ENCODE measurements at places on chromosomes 16 and 17.
A peak's percentile ranks its signal among the peaks of the same experiment; 100 is the strongest.

DNA sequence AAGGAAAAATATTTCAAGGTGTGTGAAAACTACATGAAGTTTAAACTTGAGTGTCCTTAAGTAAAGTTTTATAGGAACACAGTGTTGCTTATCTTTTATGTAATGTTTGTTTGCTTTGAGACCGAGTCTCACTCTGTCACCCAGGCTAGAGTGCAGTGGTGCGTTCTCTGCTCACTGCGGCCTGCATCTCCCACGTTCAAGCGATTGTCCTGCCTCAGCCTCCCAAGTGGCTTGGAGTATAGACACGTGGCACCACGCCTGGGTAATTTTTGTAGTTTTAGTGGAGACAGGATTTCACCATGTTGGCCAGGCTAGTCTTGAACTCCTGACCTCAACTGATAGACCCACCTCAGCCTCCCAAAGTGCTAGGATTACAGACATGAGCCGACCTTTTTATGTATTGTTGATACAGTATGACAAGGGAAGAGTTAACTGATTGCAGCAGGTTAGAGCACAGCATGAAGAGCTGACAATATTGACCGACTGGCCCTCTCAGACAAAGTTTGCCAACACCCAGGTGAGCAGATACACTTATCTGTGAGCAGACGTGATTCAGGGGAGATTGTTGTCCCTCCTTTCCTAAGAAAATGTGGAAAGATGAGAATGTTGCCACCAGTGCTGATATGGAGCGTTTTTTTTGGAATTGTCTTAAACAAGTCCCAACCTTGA, 373.7 kb downstream of the WWOX start:
- no peak for DNase-seq

- DNase-seq = no peak
Observed at GRCh38 chr17:74145756-74146155, 57.7 kb upstream of the RPL38 start.

GRCh38 chr16:22214889-22215288, 8.8 kb downstream of the EEF2K start:
- no peak for DNase-seq

DNA sequence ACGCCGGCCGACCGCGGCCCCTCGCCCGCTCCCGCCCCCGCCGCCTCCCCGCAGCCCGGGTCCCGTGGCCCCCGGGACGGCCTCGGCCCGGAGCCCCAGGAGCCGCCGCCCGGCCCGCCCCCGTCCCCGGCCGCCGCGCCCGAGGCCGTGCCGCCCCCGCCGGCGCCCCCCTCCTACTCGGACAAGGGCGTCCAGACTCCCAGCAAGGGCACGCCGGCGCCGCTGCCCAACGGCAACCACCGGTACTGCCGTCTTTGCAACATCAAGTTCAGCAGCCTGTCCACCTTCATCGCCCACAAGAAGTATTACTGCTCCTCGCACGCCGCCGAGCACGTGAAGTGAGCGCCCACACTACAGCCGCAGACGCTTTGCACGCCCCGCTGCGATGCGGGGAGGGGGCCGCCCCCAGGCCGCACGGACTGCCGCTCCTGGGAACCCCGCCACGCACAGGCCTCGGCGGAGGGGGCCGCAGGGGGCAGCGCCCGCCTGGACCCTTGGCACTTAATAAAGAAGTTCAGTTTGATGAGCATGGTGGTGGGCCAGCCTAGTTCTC, 35.5 kb upstream of the ZC3H18 start:
- peak; percentile 24 for DNase-seq

DNA sequence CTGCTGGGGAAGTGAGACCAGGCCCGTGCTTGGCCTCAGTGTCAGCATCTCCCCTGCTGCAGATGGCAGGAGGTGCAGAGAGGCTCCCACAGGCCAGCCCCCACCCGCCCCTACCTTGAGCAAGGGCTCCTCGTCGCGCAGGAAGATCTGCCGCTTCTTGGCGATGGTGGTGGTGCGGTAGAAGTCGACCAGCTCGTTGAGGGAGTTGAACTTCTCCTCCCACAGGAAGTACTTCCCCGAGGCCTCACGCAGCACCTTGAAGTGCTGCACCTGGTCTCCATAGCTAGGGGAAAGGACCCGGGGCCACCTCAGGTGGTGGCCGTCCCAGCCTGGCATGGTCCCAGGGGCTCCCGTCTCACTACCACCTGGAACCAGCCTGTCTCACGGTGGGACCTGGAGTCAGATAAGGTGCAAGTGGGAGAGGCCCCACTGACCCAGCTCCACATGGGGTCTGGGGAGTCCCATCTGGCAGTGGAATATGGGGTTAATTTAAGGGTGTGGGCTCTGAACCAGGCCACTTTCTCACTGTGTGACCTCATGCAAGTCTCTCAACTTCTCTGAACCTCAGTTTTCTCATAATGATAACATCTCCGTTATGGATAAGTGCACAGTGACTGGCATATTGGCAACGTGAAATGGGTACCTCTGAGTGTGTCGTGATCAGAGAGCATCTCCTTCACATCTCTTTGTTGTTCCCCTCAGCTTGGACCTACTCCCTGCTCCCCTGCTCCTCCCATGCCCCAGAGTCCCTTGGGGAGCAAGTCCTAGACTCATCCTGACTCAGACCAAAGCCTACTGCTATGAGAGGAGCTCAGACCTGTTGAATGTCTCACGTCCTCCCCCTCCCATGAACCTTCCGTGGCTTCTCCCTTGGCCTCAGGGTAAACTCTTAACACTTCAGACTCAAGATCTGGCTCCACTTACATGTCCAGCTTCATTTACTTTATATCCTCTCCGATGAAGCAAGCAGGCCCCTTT, 19.8 kb upstream of the FAM83G start:
- DNase-seq = no peak

DNA sequence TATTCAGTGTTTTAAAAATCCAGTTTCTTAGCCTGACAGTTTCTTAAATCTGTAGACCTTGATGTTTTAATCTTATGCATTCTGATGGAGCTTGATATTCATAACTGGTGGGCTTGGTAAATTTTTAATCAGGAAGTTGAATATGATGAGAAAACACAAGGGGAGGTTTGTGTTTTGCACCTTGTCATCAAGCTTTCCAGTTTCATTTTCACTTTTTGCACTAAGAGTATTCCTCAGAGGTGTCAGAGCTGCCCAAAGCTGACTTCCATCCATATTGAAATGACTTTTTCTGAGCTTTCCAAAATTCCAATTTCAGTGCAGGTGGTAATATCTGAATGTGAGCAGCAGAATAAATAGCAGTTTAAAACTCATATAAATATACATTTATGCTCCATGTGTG, 555.0 kb upstream of the RBFOX1 start:
- no peak for DNase-seq

- DNase-seq = peak; percentile 73
Observed at GRCh38 chr16:89711601-89712273, 9.0 kb downstream of the VPS9D1 start.

GRCh38 chr16:55569025-55569424, 2.5 kb downstream of the CAPNS2 start:
- DNase-seq = no peak

- DNase-seq = no peak
Observed at GRCh38 chr16:74999609-75000480, 1.0 kb downstream of the ZNRF1 start.

- DNase-seq = no peak
Observed at GRCh38 chr17:72361892-72362291, 241.1 kb downstream of the SOX9 start.

- DNase-seq = no peak
Observed at GRCh38 chr17:34723875-34724274, 144.5 kb downstream of the TMEM132E start.

GRCh38 chr16:872436-873242, 72.1 kb upstream of the GNG13 start:
- no peak for DNase-seq

GRCh38 chr17:43360376-43360738, 38.4 kb upstream of the ARL4D start:
- DNase-seq = no peak

GRCh38 chr17:1755252-1755826, 6.5 kb upstream of the SERPINF1 start:
- DNase-seq = no peak

- DNase-seq = no peak
Observed at GRCh38 chr16:17229766-17230165, 241.0 kb downstream of the XYLT1 start.

DNA sequence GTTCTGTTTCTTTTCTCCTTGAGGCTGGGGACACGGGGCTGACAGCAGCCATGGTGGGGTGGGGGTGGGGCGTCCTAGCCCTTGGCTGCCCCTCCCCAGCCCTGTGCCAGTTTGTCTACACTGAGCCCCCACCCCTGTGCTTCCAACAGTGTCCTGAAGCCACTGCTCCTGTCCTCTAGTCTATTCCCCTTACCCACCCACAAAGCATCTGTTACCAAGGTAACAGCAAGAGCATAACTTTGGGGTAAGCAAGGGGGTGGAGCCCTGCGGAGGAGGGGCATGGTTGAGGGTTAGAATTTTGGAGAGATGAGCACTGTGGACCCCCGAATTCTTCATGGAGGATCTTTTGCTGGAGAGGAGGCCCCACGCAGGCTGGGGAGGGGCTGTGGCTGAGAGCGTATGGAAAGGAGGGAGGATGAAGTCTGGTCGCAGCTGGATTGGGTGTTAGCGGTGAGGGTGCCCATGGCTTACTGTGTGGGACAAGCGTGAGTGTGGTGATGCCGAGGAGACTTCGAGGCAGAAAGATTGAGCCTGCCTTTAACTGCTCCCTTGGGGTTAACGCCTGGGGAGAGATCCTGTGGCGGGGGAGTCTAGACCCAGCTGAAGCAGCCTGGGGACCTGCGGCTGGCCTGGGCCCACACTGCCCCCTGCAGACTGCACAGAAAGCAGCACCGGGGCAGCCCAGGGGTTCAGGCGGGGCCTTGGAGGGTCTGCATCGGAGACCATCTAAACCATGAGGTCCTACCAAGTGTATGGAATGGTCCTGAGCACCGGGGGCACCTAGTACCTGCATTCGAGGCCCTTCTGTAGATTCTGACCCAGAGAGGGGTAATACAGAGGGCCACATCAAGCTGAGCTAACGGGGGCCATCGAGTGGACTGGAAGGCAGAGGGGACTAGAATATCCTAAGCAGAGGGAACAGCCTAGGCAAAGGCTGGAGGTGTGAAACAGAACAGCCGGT, 6.1 kb upstream of the STAC2 start:
- no peak for DNase-seq

All from HCT116 (cell line).